ENCODE measurements at places on chromosomes 2 and 18. TPM values are rescaled to one million over a fixed set of nuclear protein-coding genes. Genes with fewer than 3 reads are reported as not detected.

GRCh38 chr2:172558372-172558771 lies 2.5 kb downstream of the PDK1 start:
- DNase-seq: no peak

The CSRNP3 gene
- total RNA-seq: 14.0 TPM

- no peak for DNase-seq
Observed at GRCh38 chr2:203022751-203023150, 8.1 kb downstream of the NBEAL1 start.

GRCh38 chr2:70523996-70524965 lies 29.3 kb downstream of the TGFA start:
- no peak for DNase-seq

DNA sequence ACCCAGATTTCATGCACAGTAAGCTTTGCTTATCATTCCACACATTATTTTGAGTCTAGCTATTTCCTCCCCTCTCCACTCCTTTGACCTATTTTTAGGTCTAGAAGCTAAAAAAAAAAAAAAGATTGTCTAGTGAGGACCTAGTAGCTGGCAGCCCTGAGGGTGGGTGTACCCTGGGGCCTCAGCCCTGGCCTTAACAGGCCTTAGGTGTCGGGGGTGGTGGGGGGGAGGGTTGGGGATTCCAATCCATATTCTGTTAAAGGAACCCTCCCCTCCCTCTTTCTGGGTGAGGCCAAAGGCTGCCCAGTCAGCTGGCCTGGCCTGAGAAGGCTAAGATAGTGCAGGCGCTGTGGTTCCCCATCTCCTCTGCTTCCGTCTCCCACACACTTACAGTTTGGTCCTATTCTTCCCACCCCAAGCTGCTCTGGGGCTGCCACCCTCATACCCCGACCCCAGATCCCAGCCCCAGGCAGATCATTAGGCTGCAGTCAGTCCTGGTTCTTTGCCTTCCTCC lies 65.5 kb upstream of the HK2 start:
- no peak for DNase-seq

GRCh38 chr18:963276-963675 lies 58.6 kb downstream of the ADCYAP1 start:
- no peak for DNase-seq

GRCh38 chr18:66638856-66639629 lies 35.2 kb upstream of the CDH19 start:
- no peak for DNase-seq

The ALPG gene
- 0.16 TPM for total RNA-seq

DNA sequence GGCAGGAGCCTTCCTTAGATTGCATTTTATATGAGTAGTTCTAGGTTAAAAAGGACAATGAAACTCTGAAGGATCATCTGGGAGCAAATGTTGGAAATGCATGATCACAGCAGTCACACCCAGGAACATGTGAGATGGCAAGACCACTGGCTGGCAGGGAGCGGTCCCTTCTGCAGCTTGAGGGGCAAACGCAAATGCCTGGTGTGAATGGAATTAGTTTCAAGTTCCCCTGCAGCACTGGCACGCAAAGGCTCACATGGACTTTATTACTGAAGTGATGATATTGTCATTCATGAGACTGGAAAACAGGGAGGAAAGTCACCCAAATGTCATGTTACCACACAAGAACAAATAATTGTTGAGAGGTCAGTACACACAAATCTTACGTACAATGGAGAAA lies 223.3 kb downstream of the FBXO15 start:
- no peak for DNase-seq

The MIB1 gene
- 62.3 TPM for total RNA-seq

- DNase-seq: no peak
Observed at GRCh38 chr2:174607989-174608865, 10.6 kb upstream of the WIPF1 start.

The DPP10 gene
- total RNA-seq: 15.7 TPM

GRCh38 chr2:21820271-21820670 lies 696.5 kb downstream of the TDRD15 start:
- no peak for DNase-seq

DNA sequence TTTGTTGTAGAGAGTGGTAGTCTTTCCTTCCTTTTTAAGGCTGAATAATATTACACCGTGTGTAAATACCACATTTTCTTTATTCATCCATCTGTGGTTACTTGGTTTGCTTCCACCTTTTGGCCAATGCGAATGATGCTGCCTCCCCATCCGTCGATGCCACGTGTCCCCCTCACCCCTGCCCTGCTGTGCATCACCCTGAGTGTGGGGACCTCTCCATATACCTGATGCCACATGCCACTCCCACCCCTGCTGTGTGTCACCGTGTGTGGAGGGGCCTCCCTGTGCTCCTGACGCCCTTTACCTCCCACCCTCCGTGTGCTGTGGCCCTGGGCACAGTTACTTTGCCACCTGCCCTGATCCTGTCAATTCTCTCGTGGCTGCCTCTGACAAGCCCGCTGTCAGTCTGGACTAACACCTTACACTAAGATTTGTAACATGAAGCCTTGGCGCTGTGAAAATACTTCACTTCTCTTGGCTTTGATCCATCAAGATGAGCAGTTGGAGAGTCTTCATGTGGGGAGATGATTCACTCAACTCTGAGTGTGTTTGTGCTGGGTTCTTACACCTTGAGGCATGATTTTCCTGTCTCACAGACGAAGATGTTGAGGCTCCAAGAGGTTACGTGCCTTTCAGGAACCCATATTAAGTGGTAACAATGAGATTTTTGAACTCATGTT lies 234.0 kb downstream of the ZNF407 start:
- DNase-seq: no peak

DNA sequence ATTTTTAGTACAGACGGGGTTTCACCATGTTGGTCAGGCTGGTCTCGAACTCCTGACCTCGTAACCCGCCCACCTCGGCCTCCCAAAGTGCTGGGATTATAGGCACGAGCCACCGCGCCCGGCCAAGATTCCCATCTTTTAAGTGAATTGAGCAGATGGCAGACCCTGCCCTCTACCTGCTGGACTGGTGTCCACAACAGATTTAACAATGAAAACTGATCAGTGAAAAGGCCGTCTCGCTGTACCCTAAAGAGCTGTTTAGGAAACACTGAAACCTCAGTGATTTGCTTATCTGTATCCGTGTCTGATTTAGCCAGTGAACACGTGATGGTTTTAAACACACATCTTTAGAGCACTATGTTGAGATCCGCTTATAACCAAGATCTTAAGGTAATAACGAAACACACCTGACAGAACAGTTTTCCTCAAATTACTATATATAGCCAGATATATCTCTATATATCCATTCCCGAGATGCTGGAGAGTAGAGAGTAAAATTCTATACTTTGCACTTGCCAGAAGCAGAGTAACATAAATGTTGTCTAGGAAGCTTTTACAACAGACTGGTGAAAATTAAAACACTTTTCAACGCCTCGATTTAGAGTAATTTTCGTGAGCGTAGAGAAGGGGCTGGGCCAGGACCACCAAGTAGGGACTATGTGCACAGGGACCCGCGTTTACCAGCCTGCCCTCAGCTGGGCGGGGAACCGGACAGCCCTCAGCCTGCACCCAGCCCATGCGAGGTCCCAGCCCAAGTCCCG lies 594 bp downstream of the FAM161A start:
- peak; percentile 76 for DNase-seq

All from hepatocyte (in vitro differentiated cells).